ENCODE measurements at places on chromosomes 12 and 14. TPM values are rescaled to one million over a fixed set of nuclear protein-coding genes. Genes with fewer than 3 reads are reported as not detected.

Gene POTEM
- total RNA-seq, result not detected

- H3K36me3 ChIP-seq, result peaks cover 10% of the 10 kb centered on the region
- H3K4me3 ChIP-seq, result no peak overlapping the region
- H3K27me3 ChIP-seq, result no peaks in the 10 kb centered on the region
- H3K27ac ChIP-seq, result no peak overlapping the region
- DNase-seq, result no peak
- no peaks in the 10 kb centered on the region for H3K4me1 ChIP-seq
Observed at GRCh38 chr14:102711207-102711606, 66.0 kb upstream of the TRAF3 start.

Gene BEST3
- total RNA-seq, result not detected

DNA sequence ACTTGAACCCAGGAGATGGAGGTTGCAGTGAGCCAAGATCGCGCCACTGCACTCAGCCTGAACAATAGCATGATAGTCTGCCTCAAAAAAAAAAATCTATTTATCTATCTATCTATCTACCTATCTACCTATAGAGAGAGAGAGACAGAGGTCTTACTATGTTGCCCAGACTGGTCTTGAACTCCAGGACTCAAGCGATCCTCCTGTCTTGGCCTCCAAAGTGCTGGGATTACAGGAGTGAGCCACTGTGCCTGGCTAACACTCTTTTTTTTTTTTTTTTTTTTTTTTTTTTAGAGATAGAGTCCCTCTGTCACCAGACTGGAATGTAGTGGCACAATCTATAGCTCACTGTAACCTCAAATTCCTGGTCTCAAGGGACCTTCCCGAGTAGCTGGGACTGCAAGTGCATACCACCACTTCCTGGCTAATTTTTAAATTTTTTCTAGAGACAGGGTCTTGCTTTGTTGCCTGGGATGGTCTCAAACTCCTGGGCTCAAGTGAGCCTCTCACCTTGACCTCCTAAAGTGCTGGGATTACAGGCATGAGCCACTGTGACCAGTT is 1.9 kb downstream of the FAM186A start:
- H3K36me3 ChIP-seq, result no peaks in the 10 kb centered on the region
- no peak overlapping the region for H3K4me3 ChIP-seq
- no peaks in the 10 kb centered on the region for H3K27me3 ChIP-seq
- peak; percentile 87 for DNase-seq
- peak overlapping the region; percentile 44 for H3K27ac ChIP-seq
- peaks cover 48% of the 10 kb centered on the region for H3K4me1 ChIP-seq

Gene RBP5
- total RNA-seq, result 19.8 TPM

Gene ERO1A
- 39.5 TPM for total RNA-seq

Gene ARHGAP9
- total RNA-seq, result not detected

DNA sequence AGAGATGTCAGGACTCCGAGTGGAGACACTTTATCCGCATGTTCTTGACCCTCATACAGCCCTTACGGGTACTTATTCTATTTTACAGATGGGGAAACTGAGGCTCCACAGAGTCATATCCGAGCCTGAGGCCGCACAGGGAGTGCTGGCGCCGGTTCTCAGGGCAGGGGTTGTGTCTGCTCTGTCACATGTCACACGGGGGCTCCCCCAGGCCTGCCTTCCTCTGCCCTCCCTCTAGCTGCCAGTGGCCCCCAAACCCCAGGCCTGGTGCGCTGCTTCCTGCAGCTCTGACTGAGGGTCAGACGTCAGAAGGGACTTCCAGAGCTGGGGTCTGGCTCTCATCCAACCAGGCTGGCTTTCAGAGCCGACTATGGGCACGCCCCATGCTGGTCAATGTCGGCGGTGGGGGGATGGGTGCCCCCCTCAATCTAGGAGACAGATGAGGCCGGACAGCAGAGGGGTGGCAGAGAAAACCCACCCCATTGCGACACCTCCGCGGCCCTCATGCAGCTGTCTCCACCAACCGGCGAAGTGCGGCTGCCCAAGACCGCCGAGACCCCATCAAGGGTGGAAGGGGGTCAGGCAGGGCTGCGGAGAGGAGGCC is 811 bp upstream of the INF2 start:
- H3K27ac ChIP-seq, result peak overlapping the region; percentile 93
- no peaks in the 10 kb centered on the region for H3K36me3 ChIP-seq
- peak overlapping the region; percentile 66 for H3K4me3 ChIP-seq
- H3K27me3 ChIP-seq, result no peaks in the 10 kb centered on the region
- peaks cover 70% of the 10 kb centered on the region for H3K4me1 ChIP-seq
- peak; percentile 15 for DNase-seq

- DNase-seq, result no peak
- no peak overlapping the region for H3K4me3 ChIP-seq
- no peaks in the 10 kb centered on the region for H3K4me1 ChIP-seq
- H3K27ac ChIP-seq, result no peak overlapping the region
Observed at GRCh38 chr12:104748790-104749189, 209.3 kb downstream of the SLC41A2 start.

DNA sequence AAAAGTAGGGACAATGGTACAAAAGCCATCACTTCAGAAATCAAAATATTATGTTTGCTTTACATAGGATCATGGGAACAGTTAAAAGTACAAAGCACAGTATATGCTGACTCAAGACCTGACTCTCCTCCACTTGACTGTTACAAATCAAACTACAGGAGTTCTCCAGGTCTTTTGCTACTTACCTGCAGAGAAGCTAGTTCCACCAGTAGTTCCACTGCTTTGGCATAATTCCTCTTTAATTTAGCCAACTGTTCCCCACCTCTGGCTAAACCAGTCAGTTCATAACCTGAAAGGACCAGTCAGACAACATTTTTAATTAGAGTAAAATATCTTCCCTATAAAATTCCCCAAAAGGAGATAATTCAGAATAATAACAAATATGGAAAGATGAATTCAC is 14.0 kb downstream of the ATP6V1D start:
- no peak for DNase-seq
- H3K27ac ChIP-seq, result no peak overlapping the region
- no peak overlapping the region for H3K4me3 ChIP-seq
- no peaks in the 10 kb centered on the region for H3K4me1 ChIP-seq

GRCh38 chr12:98741196-98741555 is 96.1 kb downstream of the APAF1 start:
- H3K27me3 ChIP-seq, result peaks cover 19% of the 10 kb centered on the region
- H3K36me3 ChIP-seq, result no peaks in the 10 kb centered on the region
- H3K4me1 ChIP-seq, result peaks cover 24% of the 10 kb centered on the region
- no peak overlapping the region for H3K4me3 ChIP-seq

Gene HPD
- 138 TPM for total RNA-seq

DNA sequence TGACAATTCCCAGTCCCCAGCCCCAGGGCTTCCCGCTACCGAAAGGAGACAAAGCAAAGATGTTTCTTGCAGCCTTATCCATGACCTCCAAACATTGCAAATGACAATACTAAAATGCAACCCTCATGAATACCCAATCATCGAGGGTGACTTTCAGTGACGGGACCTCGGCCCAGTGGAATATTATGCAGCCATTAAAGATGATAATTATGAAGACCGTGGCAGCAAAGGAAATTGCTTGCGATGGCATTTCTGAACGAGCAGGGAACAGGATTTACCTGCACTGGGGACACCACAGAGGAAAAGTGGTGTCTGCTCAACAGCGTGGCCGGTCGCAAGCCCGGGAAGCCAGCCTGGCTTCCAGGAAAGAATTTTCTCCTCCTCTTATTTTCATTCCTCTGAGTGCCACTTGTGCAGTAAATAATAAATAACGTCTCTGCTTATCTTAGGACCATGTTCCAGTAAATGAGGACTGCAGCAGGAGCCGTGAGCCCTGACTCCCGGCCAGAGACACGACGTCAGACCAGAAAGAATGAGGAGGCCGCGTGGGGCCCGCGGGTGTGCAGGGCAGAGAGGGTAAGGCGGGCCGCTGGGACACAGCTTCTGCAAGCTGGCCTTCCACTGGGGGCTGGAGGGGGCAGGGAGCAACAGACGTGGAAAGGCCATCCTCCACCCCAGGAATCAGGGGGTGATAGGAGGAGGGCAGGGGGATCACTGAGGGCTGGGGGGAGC is 6.6 kb downstream of the C14orf180 start:
- peaks cover 26% of the 10 kb centered on the region for H3K27me3 ChIP-seq
- H3K27ac ChIP-seq, result no peak overlapping the region
- no peak for DNase-seq
- no peak overlapping the region for H3K4me3 ChIP-seq

DNA sequence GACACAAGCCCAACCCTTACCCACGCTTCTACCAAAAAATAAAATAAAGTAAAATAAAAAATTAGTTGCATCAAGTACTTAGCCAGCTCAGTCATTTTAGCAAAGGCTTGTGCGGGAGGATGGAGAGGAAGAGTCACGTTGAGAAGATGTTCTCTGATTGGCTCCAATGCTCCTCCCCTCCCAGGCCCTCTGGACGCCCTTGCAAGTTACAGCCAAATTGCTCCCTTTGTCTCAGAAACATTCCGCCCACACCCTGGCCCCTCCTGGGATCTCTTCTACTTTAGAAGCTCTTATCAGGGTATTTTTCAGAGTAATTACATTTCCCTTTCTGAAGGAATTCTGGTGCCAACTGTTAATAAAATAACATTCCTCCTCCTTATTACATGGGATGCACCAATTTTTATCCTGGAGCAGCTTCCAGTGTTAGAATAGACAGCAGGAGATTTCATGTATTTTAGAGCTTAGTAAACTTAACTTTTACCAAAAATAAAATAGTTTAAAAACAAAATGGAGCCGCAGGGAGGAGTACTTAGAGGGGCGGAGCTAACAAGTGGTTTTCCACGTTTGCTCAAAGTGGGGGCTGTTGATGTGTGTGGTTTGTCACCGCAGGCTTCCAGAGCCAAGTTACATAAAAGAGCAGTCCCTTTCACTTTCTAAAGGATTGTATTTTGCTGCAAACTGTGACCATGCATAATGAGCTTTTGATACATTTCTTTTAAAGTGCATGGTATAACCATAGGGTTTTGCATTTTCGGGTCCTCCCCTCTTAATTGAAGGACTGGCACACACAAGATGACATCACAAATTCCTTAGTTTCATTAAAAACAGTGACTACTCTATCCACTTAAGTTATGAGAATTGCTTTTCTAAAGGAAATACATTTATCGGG is 71.7 kb upstream of the RAP1B start:
- no peak overlapping the region for H3K27ac ChIP-seq
- no peak overlapping the region for H3K4me3 ChIP-seq
- no peak for DNase-seq

DNA sequence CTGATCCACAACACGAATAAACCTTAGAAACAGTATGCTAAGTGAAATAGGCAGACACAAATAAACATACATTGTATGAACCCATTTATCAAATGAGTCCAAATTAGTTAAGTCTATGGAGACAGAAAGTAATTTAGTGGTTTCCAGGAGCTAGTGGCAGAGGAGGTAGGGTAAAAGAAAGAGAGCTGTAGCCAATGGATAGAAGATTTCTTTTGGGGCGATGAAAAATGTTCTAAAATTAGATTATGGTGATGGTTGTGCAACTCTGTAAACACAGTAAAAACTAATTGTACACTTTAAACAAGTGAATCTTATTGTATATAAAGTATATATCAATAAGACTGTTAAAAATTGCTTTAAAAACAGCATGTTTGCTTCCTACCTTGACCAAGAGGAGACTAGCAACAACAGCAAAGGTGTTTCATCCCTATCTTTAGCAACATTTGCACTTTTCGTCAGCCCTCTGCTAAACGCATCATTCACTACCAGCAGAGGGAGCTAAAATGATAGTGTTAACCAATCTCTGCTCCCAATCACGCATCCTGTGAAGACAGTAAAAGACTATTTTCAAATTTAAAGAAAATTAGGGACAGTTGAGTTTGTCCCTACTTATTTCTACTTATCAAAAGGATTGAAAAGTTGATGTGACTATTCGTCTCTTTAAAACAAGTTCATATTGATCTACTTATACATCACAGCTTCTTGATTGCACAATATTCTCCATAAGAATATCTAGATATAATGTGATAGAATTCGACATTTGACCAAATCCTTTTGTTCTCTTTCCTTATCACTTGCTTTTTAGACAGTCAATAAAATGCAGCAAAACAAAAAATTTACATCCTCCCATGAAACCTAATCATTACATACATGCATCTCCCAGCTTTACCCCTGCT is 24.0 kb upstream of the LGR5 start:
- no peak overlapping the region for H3K27ac ChIP-seq
- no peaks in the 10 kb centered on the region for H3K4me1 ChIP-seq
- no peaks in the 10 kb centered on the region for H3K27me3 ChIP-seq
- H3K4me3 ChIP-seq, result no peak overlapping the region
- H3K36me3 ChIP-seq, result no peaks in the 10 kb centered on the region

Gene OASL
- 0.22 TPM for total RNA-seq

Gene PPP4R4
- 19.8 TPM for total RNA-seq

DNA sequence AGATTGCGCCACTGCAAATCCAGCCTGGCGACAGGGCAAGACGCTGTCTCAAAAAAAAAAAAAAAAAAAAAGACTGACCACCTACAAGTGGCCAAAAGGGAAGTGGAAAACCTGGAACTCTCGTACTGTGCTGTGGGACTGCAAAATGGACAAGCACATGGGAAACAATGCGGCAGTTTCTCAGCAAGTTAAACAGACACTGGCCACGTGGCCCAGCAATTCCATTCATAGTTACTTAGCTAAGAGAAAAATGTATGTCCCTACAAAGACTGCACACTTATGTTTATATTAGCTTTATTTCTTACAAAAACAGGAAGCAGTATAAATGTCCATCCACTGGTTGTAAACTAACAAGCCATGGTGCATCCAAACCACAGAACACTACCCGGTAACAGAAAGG is 5.6 kb downstream of the CHFR start:
- no peaks in the 10 kb centered on the region for H3K27me3 ChIP-seq
- peaks cover 12% of the 10 kb centered on the region for H3K4me1 ChIP-seq
- H3K27ac ChIP-seq, result no peak overlapping the region
- peaks cover 3% of the 10 kb centered on the region for H3K36me3 ChIP-seq
- no peak overlapping the region for H3K4me3 ChIP-seq
- no peak for DNase-seq

GRCh38 chr12:58860788-58861240 is 59.5 kb downstream of the LRIG3 start:
- peaks cover 9% of the 10 kb centered on the region for H3K4me1 ChIP-seq
- no peaks in the 10 kb centered on the region for H3K36me3 ChIP-seq

DNA sequence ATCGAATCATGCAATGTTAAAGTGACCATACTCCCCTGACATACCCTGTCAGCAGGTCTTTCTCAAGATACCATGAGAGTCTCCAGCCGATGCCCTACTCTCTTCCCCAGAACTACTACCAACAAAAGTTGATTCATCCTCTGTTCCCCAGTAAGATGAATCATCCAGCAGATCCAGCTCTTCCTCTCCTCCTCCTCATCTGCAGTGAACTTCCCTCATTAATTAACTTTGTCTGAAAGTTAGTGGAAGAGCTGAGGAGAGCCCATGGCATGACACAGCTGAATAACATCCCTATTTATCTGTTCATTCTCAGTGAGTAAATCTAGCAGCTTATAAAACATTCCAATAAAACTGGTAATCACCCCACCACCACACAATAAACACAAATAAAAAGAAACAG is 213.4 kb downstream of the EGLN3 start:
- DNase-seq, result no peak
- no peak overlapping the region for H3K4me3 ChIP-seq
- no peaks in the 10 kb centered on the region for H3K4me1 ChIP-seq

All from HepG2 (cell line).